ENCODE measurements at places on chromosomes 11 and 22.

- DNase-seq, result no peak
Measured at GRCh38 chr11:34206407-34207300, 101.2 kb downstream of the NAT10 start.

GRCh38 chr11:94000659-94001058 lies 20.5 kb upstream of the HEPHL1 start:
- no peak for DNase-seq

DNA sequence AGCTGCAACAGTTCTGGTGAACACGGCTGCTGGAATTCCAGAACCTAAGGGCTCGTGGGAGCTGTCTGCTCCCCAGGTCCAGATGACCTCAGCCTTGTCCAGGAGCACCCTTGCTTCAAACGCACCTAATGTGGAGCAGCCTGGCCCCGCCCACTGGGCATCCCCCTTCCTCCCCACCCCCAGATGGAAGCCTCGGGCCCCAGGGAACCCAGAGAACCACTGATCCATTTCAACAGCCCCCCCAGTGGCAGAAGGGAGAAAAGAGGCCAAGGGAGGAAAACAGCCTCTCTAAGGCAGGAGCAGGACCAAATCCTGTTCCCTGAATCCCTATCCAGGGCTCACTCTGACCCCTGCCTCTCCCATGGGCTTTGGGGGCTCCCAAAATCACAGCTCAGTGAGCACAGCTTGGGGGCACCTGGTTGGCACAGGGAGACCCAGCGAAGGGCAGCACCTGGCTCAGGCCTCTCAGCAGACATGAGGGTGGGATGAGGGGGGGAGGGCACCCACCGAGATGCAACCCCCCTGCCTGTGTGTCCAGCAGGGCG lies 1.2 kb downstream of the CYTH4 start:
- no peak for DNase-seq

DNA sequence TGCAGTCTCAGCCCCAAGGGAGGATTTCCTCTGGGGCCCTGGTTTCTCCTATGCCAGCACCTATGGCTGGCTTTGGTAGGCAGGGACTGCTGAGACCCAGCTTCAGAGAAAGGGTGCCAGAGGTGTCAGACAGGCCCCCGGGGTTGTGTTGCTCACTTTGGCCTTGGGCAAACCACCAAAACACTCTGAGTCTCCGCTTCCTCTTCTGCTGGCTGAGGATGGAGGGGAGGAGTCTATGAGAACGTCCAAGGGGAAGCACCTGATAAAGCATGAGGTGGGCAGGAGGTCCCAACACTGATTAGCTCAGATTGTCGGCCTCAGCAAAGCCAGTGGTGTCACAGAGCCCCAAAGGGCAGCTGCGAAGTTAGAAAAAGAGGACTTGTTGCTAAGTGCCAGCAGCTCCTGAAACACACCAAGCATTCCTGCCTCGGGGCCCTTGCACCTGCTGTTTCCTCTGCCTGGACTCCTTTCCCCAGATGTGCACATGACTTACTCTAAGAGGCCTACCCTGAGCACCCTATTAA lies 10.5 kb downstream of the SMTNL1 start:
- DNase-seq, result no peak

- no peak for DNase-seq
Measured at GRCh38 chr22:31363885-31364465, 17.8 kb upstream of the PATZ1 start.

DNA sequence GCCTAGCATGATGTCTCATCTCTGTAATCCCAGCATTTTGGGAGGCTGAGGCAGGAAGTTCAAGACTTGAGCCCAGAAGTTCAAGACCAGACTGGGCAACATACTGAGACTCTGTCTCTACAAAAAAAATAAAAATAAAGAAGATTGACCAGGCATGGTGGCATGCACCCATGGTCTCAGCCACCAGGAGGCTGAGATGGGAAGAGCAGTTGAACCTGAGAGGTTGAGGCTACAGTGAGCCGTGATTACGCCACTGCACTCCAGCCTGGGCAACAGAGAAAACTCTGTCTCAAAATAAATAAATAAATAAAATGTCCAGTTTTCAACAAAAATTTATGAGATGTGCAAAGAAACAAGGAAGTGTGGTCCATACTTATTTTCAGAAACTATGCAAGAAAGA lies 28.3 kb downstream of the EFCAB6 start:
- no peak for DNase-seq

- DNase-seq, result no peak
Measured at GRCh38 chr11:102989379-102990047, 34.0 kb upstream of the MMP13 start.

GRCh38 chr11:125987066-125987641 lies 41.3 kb downstream of the VSIG10L2 start:
- no peak for DNase-seq

DNA sequence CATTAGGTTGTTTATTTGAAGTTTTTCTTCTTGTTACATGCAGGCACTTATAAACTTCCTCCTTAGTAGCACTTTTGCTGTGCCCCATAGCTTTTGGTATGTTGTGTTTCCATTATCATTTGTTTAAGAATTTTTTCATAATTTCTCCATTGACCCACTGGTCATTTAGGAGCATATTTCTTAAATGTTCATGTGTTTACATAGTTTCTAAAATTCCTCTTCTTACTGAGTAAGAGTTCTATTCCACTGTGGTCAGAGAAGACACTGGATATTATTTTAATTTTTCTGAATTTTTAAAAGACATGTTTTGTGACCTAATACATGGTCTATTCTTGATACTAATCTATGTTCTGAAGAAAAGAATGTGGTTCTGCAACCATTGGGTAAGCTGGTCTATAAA lies 333.0 kb downstream of the DDX10 start:
- no peak for DNase-seq

- no peak for DNase-seq
Measured at GRCh38 chr11:720642-721246, 14.7 kb downstream of the EPS8L2 start.

- no peak for DNase-seq
Measured at GRCh38 chr11:67160045-67160444, 41.0 kb downstream of the KDM2A start.

GRCh38 chr22:42876041-42876440 lies 19.0 kb upstream of the ARFGAP3 start:
- no peak for DNase-seq

DNA sequence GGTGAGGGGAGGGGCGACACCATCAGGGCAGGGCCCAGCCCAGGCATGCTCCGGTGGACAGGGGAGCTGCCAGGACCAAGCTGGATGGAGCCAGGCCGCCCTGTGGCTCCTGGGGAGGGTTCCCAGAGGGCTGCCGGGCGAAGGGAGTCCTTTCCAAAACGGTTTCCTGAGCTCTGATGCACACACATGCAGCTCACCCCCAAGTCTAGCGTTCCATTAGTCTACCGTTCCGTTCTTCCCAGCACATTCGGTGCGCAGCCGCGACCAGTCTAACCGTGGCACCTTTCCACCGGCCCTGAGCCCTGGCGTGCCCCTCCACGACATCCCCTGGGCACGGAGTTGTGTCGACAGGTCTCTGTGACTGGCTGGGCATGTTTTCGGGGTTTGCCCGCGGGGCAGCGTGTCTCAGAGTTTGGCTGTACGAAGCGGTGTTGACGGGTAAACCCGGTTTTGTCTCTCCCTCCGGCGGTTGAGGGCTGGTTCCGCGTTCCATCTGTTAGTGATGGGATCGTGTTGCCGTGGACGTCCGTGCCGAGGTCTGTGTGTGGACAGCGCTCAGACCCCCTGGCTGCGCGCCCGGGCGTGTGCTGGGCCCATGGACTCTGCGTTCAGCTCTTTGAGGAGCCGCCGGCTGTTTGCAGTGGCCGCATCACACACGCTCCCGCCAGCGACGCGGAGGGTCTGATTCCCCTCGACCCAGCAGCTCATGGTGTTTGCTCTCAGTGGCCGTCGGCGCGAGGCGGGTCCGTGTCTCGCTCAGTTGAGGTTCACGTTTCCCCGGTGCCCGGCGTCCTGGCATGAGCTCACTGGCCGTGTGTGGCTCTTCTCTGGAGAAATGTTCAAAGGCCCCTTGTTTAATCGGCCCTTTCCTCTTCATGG lies 121.2 kb downstream of the IGLL1 start:
- DNase-seq, result no peak

DNA sequence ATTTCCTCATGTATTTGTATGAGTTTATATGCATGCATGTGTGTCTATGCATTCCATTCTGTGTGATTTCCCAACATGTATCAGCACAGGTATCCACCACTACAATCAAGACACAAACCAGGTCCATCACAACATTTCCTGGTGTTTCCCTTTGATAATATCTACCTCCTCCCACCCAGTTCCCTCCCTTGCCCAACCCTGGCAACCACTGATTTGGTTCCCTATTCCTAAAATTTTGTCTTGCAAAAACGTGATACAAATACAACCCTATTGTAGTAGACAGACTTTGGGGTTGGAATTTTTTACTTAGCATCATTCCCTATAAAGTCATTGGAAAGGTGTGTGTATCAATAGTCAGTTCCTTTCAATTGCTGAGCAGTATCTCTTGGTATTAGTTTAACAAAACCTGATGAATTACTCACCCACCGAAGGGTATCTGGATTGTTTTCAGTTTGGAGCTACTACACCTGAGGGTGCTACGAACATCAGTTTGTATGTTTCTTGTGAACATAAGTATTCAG lies 51.8 kb upstream of the IGLL5 start:
- DNase-seq, result no peak

DNA sequence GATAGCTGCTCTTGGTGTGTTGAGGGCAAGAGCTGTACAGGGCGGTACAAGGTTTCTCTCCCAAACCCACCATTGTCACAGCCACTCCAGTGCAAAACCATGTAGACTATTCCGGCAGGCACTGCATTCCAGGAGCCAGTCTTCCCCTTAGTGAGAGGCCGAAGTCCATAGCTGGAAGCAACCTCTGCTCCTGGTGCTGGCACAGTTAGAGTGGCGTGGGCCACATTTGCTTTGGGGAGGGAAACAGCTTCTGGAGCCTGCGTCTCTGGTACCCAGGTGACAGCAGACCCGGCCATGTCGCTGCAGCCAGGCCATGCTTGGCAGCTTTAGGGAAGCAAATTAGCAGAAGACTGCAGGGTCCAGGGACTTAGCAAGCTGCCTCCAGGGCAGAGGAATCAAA lies 788.0 kb downstream of the BRD1 start:
- DNase-seq, result no peak

DNA sequence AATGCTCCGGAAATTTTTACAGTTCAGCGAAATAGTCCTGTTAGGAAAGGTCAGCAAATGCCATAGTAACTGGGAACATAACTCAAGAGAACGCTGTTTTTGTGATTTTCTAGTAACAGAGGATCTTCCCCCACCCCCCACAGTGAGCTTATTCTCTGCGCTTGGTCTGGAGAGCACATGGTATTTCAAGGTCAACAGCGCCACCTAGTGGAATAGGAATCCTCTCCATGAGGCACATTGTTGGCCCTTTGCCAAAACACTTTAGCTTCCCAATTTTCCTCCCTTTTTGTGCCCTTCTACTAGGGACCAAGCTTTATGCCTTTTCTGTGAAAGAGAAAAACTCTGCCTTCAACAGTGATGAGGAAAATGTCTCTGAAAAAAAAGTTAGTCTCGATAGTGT lies 13.2 kb upstream of the OR4C12 start:
- peak; percentile 19 for DNase-seq

DNA sequence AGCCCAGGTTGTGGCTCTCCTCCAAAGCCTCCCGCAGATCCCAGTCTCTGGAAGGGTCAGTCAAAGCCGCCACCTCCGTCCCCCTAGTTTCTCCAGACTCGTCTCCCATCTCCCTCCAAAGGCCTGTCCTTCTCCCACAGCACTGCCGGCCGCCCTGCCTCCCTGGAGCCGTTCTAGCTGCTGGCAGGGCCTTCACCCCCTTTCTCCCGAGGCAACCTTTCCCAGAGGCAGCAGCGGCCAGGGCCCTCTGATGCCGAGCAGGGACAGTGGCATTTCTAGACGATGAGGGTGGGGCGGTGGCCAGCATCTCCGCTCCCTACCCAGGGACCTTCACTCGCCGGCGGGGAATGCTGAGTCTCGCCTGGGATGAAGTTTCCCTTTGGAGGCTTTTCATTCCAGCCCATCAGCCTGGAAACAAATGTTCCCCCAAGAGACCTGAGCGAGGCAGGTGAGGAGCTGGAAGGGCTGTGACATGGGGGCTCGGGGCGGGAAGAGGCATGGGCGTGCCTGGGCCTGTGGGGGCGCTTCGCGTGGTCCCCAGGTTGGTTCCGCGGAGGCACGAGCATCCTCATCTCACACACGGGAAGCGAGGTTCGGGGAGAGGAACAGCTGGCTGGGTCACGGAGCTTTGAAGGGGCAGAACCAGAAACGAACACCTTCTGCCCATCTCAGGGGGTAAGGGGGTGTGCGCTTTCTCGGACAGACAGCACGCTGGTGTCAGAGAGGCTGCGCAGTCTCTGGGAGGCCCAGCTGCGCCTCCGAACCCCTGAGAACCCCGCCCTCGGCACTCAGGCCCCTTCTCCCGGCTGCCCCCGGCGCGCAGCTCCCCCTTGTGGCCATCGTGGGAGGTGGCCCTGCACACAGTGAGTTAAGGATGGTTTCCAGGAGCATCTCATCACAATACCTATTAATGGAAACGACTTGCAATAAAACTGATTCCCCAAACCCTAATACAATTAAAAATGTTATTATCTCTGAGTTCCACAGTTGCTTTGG lies 18.1 kb upstream of the KLHL35 start:
- DNase-seq, result peak; percentile 46

- no peak for DNase-seq
Measured at GRCh38 chr11:59773083-59773440, 17.9 kb downstream of the STX3 start.

GRCh38 chr11:122769126-122769780 lies 69.0 kb upstream of the CRTAM start:
- no peak for DNase-seq

DNA sequence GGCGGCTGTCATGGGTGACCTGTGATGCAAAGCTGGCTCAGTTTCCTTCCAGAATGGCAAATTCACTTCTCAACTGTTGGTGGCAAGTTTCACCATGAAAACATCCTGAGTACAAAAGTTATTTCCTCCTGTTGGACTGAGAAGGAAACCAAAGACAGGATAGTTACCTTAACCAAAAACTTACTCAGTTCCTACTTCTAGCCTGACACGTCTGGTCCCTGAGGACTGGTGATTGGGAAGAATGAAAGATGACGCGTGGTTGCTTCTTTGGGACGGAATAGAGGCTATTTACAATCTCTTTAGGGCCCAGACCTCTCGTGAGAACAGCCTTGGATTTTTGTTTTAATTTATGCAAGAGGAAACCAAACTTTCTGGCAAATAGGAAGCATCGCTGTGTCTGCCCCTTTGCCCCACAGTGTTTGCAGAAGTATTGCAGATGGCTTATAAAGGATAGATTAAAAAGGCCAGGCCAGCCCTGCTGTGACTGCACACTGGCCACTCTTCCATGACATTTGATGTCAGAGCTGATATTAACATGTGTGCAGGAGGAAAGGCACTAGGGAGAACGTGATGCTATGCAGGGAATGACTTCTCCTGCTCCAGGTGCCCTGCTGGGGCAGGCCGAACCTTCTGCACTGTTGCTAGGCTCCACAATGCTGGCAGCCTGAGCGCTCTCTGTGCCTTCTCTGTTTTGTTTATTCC lies 7.6 kb downstream of the VPS26B start:
- DNase-seq, result no peak

DNA sequence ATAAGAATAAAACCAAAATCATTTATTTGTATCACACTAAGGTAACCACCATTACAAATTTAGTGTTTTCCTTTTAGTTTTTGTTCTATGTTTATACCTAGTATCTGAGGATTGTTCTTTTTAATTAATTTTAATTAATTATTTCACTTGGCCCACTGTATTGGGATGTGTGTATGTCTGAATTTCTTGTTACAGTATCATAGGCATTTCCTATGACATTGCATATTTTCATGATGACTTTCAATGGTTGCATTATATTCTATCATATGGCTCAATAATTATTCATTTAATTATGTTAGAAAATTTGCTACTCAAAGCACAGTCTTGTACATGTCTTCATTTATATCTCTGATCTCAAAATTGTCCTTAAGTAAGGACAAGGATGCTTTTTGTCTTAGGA lies 41.0 kb downstream of the C11orf71 start:
- DNase-seq, result no peak

Data from stimulated activated CD4-positive, alpha-beta T cell treated with anti-CD3 and anti-CD28 coated beads, Interleukin-1b, Interleukin-23, amount 100 ng/mL, for 48 hours (primary cell).